DMS 273 treated with DMSO at 0.1 percent for 48 hours (cell line): ENCODE measurements at places on chromosomes 2 and 18.

DNA sequence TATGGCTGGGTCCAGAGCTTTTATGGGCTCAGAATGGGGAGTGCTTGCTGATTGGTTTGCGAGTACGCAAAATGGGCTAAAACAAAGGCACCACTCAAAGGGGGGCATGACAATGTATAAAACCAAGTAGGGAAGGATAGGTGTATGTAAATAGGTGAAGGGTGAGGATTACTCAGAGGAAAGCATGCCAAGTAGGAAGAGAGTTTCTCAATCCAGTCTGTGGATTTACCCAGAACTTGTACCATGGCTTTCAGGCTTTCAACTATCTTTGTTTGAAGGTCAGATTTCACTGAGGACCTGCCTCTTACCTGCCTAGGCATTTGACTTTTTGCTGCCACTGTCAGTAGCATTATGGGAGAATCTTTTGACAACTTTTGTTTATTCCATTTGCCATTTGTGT, 92.3 kb downstream of the RAB3GAP1 start:
- no peak for DNase-seq

DNA sequence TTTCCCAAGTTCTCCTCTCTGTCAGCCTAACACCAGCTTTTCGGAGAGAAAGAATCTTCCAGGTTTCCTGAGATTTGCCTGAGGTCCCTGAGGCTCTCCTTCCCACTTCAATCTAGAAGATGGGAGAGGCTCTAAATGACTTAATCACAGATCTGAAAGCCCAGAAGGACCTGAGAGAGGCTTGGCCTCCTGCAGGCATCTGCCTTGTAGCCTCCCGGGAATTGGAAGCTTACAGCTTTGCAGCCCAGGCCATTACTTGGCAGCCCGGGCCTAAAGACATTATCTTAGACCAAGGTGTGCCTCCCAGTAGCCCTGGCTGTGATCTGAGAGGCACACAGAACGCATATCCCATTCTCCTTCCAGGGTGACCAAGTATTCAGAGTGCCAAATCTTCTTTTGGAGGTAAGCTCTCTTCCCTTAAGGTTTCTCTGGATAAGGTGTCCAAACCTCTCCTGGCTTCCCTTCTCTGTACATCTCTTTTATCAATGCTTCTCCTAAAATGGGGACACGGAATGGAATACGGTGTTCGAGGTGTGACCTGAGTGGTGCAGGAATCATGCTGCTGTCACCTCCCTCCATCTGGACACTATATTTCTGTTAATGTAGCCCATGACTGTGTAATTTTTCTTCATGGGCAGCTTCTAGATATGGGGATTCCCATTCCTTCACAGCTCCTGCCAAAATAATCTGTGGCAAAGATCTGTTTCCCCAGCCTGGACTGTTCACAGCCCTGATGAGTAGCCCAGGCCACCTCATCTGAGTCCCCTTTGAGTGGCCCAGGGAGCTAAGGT, 16.0 kb downstream of the CTIF start:
- no peak for DNase-seq

- DNase-seq: no peak
Observed at GRCh38 chr2:8132351-8132831, 549.5 kb upstream of the ID2 start.

- no peak for DNase-seq
Observed at GRCh38 chr2:195486520-195486919, 170.5 kb upstream of the SLC39A10 start.

DNA sequence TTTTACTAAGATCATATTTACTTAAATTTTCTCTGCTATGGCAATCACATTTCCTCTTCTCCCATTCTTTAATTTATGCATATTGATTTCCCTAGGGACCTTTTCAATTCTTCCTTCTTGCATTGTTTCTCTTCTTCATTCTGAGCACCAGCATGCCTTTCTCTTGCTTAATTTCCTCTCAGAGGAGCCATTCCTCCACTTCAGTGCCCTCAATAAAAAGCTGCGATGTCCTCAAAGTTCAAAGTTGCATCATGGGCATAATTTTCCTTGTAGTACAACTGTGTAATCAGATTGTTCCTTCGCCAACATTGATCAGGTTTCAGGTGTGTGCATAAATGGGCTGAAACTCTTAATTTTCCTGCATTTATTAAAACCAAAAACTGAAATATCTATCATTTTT, 21.8 kb upstream of the CD226 start:
- DNase-seq: no peak

DNA sequence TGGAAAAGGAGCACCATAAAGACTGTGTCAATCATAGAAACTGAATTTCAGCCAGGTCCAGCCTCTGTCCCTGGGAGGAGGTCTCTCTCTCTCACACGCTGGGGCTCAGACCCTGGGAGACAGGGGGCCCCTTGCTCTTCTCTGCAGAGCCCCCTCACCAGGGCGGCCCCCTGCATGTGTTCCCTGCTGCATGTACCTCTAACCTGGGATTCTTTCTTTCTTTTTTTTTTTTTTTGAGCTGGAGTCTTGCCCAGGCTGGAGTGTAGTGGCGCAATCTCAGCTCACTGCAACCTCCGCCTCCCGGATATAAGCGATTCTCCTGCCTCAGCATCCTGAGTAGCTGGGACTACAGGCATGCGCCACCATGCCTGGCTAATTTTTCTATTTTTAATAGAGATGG, 46.5 kb downstream of the TPO start:
- DNase-seq: no peak

DNA sequence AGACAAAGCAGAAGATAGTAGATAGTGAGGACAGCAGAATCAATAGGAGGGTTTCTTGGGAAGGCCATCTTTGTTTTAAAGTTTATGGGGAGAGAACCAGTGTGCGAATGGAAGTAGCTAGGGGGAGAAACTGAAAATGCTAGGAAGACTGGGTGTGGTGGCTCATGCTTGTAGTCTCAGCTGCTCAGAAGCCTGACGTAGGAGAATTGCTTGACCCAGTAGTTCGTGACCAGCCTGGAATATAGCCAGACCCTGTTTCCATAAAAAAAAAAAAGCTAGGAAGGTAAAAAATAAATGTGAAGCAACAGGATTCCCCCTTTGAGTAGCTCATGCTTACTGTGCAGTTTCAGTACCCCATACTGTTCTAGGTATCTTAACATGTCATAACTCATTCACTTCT, 19.2 kb upstream of the DRC1 start:
- DNase-seq: no peak

GRCh38 chr2:173184031-173185004, 108.7 kb downstream of the MAP3K20 start:
- no peak for DNase-seq

GRCh38 chr2:225309516-225309915, 90.0 kb upstream of the NYAP2 start:
- peak; percentile 14 for DNase-seq

DNA sequence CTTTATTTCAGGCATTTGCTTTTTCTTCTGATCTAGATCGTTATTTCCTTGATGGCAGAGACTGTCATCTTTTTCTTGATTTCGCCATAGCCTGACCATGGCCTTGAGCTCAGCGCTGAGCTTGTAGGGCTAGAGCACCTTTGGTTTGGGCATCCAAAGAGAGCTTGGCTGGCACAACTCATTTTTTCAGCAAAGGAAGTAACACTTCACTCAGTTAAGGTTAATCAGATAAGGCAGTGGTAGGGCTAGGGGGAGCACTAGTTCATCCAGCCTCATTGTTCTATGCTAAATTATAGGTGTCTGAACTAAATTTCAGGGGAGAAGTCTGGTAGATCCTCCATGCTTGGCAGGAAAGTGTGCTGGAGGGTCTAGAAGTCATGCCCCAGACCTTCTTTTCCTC, 125.0 kb downstream of the SETBP1 start:
- no peak for DNase-seq

GRCh38 chr18:48872234-48873145, 78.3 kb downstream of the SMAD7 start:
- DNase-seq: peak; percentile 36

DNA sequence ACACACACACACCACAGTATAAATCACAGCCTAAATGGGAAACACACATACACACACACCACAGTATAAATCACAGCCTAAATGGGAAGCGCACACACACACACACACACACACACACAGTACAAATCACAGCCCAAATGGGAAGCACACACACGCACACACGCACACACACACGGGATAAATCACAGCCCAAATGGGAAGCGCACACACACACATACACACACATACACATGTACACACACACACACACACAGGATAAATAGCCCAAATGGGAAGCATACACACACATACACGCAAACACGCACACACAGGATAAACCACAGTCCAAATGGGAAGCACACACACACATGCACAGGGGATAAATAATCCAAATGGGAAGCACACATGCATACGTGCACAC, 68.1 kb downstream of the ADNP2 start:
- DNase-seq: no peak

DNA sequence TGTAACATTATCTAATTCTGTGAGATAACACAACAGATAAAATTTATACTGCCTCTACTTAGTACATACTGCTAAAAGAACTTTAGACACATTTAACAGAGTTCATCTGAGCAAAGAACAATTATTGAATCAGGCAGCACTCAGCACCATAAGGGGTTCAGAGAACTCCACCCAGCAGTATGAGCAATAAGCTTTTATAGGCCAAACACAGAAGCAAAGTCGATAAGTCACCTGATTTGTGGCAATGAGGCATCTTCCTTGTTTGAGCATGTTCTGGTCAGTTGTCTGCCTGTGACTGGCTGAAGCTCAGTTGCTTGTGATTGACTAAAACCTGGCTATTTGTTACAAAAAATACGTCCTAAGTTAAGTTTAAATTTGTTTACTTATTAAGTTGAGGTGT, 746.1 kb upstream of the DDX18 start:
- DNase-seq: no peak

GRCh38 chr2:26911911-26912861, 58.3 kb upstream of the MAPRE3 start:
- DNase-seq: no peak

DNA sequence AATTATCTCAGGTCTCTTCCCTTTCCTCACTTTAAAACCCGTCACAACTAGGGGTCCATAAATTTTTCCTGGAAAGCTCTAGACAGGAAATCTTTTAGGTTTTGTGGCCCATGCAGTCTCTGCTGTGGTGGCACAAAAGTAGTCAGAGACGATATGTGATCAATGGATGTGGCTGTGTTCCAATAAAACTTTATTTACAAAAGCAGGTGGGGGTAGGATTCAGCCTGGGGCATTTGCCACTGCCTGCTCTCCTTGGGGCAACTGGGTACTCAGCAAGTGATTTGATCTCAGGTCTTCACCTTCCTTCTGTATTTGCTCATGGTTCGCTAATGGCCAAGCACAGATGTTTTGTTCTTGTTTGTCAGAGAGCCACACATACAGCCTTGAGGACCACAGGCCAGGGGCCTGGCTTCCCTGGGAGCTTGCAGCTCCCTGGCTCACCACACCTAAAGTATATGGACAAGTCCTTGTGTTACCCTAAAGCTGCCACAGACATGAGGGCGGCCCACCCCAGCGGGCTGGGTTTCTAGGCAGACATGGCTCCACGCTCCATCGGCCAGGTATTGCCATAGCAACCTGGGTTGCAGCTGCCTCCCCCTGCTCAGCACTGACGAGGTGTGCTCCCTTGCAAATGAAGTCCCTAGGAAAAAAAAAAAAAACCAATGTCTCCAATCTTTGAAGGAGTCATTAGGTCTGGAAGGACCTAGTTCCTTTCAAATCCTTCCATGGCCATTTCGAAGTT, 89.7 kb upstream of the YWHAQ start:
- DNase-seq: no peak

DNA sequence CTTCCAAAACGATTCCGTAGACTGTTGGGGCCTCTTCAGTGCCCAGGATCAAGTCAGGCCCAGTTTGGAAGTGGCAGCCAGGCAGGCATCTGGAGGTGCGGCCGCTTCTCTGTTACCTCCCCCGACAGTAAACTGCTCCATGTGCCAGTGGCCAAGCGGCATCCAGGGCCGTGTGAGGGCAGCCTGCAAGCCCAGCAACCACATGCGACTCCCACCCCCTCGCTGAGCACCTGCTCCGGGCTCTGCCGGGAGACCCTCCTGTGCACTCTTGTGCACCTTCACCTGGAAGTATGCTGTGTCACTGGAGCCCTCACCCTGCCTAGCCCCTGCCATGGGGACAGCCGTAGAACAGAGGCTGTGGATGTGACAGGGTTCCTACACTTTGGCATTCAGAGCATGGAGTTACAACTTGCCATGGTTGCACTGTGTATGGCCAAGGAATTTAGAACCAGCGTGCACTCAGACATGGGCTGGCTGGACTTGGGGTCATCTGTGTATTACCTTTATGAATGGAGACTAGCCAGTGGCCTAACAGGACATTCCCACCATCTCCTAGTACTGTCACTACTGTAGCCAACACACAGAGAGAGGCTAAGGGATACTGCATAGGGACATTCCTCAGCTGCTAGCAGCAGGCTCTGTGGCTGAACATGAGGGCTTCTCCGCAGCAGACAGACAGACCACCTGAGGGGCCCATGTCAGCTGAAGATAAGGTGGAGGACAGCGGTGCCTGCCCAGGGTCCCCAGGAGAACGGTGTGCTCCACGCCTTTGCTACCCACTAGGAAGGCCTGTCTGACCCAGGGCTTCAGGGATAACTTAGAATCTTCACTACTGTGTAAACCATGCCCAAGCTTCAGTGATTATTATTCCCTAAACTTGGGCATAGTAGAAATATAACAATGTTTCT, 25.0 kb upstream of the FAHD2A start:
- no peak for DNase-seq
